ENCODE measurements at places on chromosomes 1 and 21.
A peak's percentile ranks its signal among the peaks of the same experiment; 100 is the strongest.

GRCh38 chr1:241130881-241131280 lies 226.1 kb downstream of the RGS7 start:
- H3K4me3 ChIP-seq, result no peak overlapping the region
- DNase-seq, result no peak
- H3K27ac ChIP-seq, result no peak overlapping the region
- H3K36me3 ChIP-seq, result no peaks in the 10 kb centered on the region
- no peaks in the 10 kb centered on the region for H3K27me3 ChIP-seq
- no peaks in the 10 kb centered on the region for H3K4me1 ChIP-seq

GRCh38 chr1:206513312-206514111 lies 6.2 kb downstream of the RASSF5 start:
- H3K4me1 ChIP-seq, result peaks cover 8% of the 10 kb centered on the region
- no peaks in the 10 kb centered on the region for H3K36me3 ChIP-seq
- DNase-seq, result no peak

- no peak overlapping the region for H3K4me3 ChIP-seq
- H3K27ac ChIP-seq, result no peak overlapping the region
- H3K36me3 ChIP-seq, result no peaks in the 10 kb centered on the region
- H3K4me1 ChIP-seq, result peaks cover 7% of the 10 kb centered on the region
- DNase-seq, result peak; percentile 22
- H3K27me3 ChIP-seq, result no peaks in the 10 kb centered on the region
These were observed 182.9 kb downstream of the CDC7 start for GRCh38 chr1:91683598-91683951.

DNA sequence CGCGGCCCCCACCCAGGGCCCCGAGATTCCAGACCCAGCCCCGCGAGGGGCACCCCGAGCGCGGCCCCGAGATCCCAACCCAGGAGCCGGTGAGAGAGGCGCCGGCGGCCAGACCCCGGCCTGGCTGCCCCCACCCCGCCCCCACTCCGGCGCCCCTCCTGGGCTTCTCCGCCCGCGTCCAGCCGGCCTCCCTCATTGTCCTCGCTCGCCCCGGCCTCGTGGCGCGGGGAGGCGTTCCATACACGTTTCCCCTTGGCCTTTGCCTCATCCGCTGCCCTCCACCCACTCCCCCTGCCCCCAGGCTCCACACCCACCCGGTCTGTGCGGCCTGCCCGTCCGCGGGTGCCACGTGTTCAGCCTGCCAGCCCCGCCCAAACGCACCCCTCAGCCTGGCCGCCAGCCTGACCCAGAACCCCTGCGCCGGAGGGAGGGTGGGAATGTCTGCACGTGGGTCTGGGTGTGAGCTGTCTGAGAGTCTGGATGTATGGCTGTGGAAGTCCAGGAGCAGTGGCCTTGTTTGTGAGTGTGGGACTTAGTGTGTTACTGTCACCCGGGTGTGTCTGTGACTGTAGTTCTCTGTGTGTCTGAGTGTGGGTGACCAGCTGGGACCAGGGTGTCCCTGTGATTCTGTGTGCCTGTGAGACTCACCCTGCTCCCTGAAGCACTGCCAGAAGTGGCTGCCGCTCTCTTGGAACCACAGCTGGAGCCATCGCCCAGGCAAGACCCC lies 681 bp downstream of the B4GALT2 start:
- peaks cover 30% of the 10 kb centered on the region for H3K4me1 ChIP-seq
- H3K4me3 ChIP-seq, result peak overlapping the region; percentile 40
- peaks cover 5% of the 10 kb centered on the region for H3K36me3 ChIP-seq
- DNase-seq, result peak; percentile 39
- H3K27ac ChIP-seq, result no peak overlapping the region

DNA sequence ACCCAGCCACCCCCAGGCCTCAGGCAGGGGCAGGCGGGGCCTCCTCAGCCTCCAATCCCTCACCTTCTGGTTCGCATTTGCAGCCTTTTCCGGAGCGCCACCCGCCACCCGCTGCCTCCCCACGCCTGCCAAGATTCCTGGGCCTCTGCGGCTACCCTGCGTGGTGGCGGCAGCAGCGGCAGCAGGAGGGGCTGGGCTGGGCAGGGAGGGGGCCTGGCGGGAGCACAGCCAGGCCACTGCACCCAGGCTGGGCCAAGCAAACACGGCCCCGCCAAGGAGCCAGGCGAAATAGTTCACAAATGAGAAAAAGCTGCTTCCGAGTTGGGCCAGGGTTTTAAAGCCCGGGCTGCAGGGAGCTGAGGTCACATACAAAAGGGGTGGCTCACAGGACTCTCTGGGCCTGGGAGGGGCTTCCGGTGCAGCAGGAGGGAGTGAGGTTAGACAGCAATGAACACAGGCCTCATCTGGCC lies 9.8 kb downstream of the COL8A2 start:
- H3K4me3 ChIP-seq, result no peak overlapping the region
- peak; percentile 55 for DNase-seq

- H3K27ac ChIP-seq, result no peak overlapping the region
- H3K4me3 ChIP-seq, result no peak overlapping the region
- no peaks in the 10 kb centered on the region for H3K4me1 ChIP-seq
- H3K36me3 ChIP-seq, result no peaks in the 10 kb centered on the region
- no peaks in the 10 kb centered on the region for H3K27me3 ChIP-seq
These were observed 453.8 kb downstream of the NEGR1 start for GRCh38 chr1:71828431-71829012.

DNA sequence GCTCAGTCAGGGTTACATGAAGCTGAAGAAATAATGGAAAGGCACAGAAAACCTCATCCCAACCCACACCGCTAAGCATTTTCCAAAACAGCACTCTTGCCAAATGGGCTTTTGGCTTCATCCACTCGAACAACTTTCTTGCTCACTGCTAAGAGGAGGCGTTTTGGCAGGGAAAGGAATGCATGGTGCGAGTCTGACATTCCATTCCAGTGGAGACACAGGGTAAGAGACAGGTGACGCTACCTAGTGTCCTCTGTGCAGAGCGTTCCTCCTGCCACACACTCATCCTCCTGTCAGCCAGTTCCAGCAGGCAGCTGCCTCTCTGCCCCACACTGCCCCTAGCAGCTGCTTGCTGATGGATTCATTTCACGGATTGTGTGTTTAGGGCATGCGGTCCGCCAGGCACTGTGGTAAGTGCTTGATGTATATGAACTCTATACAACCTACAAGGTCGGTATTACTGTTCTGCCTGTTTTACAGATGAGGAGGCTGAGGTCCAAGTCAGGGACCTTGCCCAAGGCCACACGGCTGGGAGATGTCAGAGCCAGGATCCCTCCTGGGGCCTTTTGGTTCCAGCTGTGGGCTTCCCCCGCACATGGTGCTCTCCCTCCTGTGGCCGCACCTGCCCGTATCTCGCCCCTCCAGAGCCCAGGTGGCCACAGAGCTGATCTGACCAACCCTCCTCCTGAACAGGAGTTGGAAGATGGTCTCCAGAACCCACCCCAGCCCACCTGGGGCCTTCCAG lies 25.7 kb upstream of the BACE2 start:
- DNase-seq, result peak; percentile 34
- no peak overlapping the region for H3K4me3 ChIP-seq
- peaks cover 5% of the 10 kb centered on the region for H3K4me1 ChIP-seq
- H3K27ac ChIP-seq, result no peak overlapping the region

GRCh38 chr1:212034516-212035122 lies 738 bp downstream of the INTS7 start:
- peak overlapping the region; percentile 87 for H3K27ac ChIP-seq
- no peaks in the 10 kb centered on the region for H3K36me3 ChIP-seq
- DNase-seq, result no peak
- peaks cover 7% of the 10 kb centered on the region for H3K4me1 ChIP-seq

DNA sequence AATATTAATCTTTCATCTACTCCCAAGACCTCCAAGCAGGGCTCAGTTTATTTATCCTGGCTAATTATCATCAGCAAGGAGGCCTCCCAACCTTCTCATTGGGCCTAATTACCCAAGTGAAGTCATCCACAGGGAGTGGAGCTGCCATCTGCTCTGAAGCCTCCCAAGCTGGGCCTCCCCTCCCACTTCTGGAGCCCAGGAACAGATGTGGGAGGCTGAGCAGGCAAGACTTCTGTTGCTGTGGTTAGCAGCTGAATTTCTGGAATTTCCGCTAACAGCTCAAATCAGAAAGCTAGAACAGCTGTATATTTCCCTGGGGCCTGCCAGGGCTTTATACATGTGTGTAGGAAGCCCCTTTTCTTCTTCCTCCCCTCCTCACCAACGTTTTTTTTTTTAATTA lies 127.5 kb downstream of the UCK2 start:
- H3K4me1 ChIP-seq, result no peaks in the 10 kb centered on the region
- no peak overlapping the region for H3K4me3 ChIP-seq
- H3K36me3 ChIP-seq, result no peaks in the 10 kb centered on the region
- no peak overlapping the region for H3K27ac ChIP-seq

DNA sequence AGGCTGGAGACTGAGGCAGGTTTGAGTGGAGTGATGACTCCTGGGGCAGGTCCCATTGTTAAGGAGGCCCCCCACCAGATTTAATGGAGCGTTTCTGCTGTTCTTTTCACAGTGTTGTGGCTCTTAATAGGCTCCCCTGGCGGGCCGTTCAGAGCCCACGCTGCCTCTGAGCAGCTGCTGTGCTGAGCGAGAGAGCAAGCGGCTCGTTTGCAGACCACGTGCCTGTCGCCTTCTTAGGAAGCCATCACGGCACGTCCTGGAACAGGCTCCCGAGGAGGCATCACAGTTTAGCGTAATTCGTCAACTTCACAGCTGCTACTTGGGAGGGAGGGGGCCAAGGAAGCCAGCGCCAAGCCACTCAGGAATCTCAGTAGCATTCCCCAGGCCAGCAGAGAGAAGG lies 70.5 kb upstream of the CTTNBP2NL start:
- H3K27ac ChIP-seq, result no peak overlapping the region
- no peak overlapping the region for H3K4me3 ChIP-seq
- no peaks in the 10 kb centered on the region for H3K36me3 ChIP-seq
- no peaks in the 10 kb centered on the region for H3K27me3 ChIP-seq

DNA sequence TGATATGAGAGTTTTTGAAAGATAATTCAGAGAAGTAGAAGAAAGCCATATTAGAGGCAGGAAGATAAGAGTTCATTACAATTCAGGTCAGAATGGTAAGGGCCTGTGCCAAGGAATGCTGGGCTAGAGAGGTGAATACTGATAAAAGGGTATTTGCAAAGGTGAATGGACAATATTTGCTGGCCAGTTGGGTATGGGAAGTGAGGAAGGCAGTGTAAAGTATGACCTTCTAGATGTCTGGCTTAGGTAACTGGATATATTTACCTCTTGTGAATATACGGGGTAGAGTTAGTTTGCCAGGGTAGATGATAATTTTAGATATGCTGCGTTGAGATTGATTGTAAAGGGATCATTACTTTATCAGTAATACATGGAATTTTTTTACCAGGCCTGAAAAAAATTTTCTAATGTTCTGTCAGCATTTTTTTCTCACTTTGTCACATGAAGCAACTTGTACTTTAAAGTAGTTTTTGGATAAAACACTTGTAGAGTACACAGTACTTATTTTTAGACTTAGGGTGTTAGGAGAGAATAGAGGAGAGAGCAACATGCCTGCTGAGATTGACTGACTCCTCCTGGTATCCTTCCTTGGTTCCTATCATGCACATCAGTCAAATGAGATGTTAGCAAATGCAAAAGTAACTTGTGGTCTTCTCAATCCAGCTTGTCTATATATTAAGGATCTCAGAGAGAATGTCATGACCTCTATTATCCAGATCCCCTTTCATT lies 14.1 kb downstream of the RTCA start:
- DNase-seq, result no peak
- H3K4me1 ChIP-seq, result no peaks in the 10 kb centered on the region
- no peak overlapping the region for H3K4me3 ChIP-seq
- H3K36me3 ChIP-seq, result peaks cover 4% of the 10 kb centered on the region
- H3K27ac ChIP-seq, result no peak overlapping the region

DNA sequence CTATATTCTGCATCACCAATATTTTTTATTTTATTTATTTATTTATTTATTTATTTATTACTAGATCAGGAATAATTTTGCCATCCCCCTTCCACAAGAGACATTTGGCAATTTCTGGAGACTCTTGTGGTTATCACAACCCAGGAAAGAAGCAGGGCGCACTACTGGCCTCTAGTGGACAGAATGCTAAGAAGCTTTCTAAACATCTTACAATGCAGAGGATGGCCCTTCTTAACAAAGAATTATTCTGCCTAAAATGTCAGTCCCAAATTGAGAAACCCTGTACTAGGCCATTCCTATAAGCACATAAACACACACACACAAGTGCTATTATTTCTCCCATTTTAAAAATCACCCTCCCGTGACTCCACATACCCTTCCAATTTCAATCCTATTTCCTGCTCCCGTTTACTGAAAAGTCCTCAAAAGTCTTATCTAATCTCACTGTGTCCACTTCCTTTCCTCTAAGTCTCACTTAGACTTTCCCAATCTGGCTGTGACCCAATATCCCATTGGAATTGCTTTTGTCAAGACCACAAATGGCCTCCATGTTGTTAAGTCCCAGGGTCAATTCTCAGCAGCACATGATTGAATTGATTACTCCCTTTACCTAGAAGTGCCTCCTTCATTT lies 43.7 kb upstream of the RNF11 start:
- no peaks in the 10 kb centered on the region for H3K36me3 ChIP-seq
- peak; percentile 55 for DNase-seq
- no peaks in the 10 kb centered on the region for H3K4me1 ChIP-seq
- no peak overlapping the region for H3K27ac ChIP-seq

DNA sequence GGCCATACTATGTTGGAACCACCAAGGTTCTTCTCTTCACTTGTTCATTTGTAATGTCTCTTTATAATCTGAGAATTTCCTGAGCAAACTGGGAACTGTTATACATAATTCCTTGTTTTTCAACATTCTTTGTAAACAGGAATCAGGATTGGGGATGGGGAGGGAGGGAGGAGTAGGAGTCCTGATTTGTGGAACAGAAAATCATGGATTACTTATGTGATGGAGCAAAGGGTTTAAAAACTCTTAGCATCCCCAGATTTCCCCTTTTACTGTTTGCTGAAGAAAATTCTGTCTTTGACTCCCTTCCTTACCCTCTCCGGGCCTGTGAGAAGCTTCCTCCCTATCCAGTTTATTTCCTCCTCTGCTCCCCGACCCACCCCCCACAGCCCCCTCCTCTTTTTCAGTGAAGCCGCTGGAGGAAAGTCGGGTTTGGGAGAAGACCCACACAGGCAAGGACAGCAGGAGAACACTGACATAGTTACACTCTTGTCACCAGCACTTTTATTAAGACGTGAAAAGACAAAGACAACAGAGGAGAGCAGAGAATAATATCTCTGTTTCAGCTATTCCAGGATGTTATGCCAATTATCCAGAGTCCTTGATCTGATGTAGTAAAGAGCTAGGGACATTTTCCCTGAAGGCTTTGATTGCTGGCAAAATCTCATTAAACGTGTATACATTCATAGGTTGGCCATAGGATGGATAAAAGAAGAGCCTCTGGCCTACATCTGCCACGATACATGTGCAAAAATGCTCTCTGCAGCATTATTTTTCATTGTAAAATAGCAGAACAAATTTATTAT lies 4.6 kb upstream of the NBPF1 start:
- H3K36me3 ChIP-seq, result peaks cover 10% of the 10 kb centered on the region
- H3K27ac ChIP-seq, result no peak overlapping the region
- no peaks in the 10 kb centered on the region for H3K27me3 ChIP-seq
- no peak overlapping the region for H3K4me3 ChIP-seq
- DNase-seq, result no peak

GRCh38 chr21:39018730-39019129 lies 164.5 kb downstream of the PSMG1 start:
- H3K4me1 ChIP-seq, result peaks cover 2% of the 10 kb centered on the region
- no peak for DNase-seq
- H3K27ac ChIP-seq, result no peak overlapping the region
- H3K27me3 ChIP-seq, result no peaks in the 10 kb centered on the region
- H3K36me3 ChIP-seq, result no peaks in the 10 kb centered on the region
